ENCODE measurements at places on chromosomes 16 and 17. TPM values are rescaled to one million over a fixed set of nuclear protein-coding genes. Genes with fewer than 3 reads are reported as not detected.
A peak's percentile ranks its signal among the peaks of the same experiment; 100 is the strongest.

Gene ATAD5
- 2.8 TPM for total RNA-seq

Gene ZNF19
- total RNA-seq: 2.9 TPM

Gene PDE6G
- total RNA-seq: not detected

Gene PITPNM3
- total RNA-seq: 0.56 TPM

Gene YPEL2
- 3.4 TPM for total RNA-seq

DNA sequence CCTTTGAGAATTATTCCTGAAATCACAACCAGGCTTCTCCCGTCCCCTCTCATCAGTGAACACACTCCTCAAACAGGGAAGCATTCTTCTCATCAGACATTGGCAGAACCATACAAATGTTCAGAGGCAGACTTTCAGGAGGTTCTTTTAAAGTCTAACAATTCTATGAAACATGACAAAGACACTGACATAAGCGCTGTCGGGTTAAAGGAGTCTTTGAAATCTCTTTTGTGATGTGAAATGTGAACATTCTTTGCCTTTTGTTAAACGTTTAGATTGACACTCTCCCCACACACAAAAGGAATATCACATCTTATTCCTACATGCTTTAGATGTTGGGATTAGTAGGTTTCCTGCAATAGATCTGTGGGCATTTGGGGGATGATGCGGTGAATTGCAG lies 63.9 kb downstream of the NETO2 start:
- H3K4me1 ChIP-seq: no peaks in the 10 kb centered on the region
- H3K27ac ChIP-seq: no peak overlapping the region
- peaks cover 6% of the 10 kb centered on the region for H3K36me3 ChIP-seq
- H3K4me3 ChIP-seq: no peak overlapping the region
- H3K27me3 ChIP-seq: no peaks in the 10 kb centered on the region
- no peak for DNase-seq

- no peaks in the 10 kb centered on the region for H3K27me3 ChIP-seq
- peaks cover 7% of the 10 kb centered on the region for H3K36me3 ChIP-seq
- peaks cover 37% of the 10 kb centered on the region for H3K4me1 ChIP-seq
- H3K4me3 ChIP-seq: no peak overlapping the region
These were observed 14.3 kb downstream of the CMTM3 start for GRCh38 chr16:66618588-66619375.

DNA sequence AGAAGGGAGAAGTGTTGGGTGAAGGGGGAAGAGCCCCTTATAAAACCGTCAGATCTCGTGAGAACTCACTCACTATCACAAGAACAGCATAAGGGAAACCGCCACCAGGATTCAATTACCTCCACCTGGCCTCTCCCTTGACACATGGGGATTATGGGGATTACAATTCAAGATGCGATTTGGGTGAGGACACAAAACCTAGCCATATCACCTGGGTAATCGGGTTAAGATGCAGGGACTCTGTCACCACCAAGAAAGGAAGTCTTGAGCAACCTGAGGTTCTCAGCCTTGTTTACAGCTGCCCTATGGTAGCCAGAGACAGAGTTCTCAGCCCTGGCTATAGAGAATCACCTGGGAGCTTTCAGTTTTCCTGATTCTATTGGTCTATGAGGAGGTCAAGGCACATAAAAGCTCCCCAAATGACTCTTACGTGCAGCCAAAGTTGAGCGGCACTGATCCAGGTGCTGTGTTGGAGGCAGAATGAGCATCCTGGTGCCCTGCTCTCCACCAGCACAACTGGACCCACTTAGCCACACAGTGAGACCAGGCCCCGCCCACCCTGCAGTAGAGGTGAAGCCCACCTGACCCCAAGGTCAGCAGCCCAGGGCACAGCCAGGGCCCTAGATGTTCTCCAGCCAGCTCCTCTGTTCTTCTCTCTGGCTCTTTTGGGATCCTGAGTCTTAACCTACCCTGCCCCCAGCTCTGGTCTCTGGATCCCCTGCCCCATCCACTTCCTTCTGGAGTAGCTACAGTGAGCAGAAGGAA lies 138.5 kb upstream of the CDH5 start:
- peaks cover 14% of the 10 kb centered on the region for H3K27me3 ChIP-seq
- H3K4me3 ChIP-seq: no peak overlapping the region
- DNase-seq: no peak

GRCh38 chr17:13550291-13550690 lies 51.4 kb downstream of the HS3ST3A1 start:
- H3K36me3 ChIP-seq: peaks cover 12% of the 10 kb centered on the region
- no peaks in the 10 kb centered on the region for H3K4me1 ChIP-seq
- no peak overlapping the region for H3K27ac ChIP-seq
- no peaks in the 10 kb centered on the region for H3K27me3 ChIP-seq
- no peak overlapping the region for H3K4me3 ChIP-seq
- peak; percentile 67 for DNase-seq

GRCh38 chr17:34481779-34482178 lies 97.6 kb upstream of the TMEM132E start:
- no peak overlapping the region for H3K27ac ChIP-seq
- DNase-seq: no peak
- no peaks in the 10 kb centered on the region for H3K36me3 ChIP-seq
- H3K27me3 ChIP-seq: no peaks in the 10 kb centered on the region
- no peaks in the 10 kb centered on the region for H3K4me1 ChIP-seq
- no peak overlapping the region for H3K4me3 ChIP-seq

DNA sequence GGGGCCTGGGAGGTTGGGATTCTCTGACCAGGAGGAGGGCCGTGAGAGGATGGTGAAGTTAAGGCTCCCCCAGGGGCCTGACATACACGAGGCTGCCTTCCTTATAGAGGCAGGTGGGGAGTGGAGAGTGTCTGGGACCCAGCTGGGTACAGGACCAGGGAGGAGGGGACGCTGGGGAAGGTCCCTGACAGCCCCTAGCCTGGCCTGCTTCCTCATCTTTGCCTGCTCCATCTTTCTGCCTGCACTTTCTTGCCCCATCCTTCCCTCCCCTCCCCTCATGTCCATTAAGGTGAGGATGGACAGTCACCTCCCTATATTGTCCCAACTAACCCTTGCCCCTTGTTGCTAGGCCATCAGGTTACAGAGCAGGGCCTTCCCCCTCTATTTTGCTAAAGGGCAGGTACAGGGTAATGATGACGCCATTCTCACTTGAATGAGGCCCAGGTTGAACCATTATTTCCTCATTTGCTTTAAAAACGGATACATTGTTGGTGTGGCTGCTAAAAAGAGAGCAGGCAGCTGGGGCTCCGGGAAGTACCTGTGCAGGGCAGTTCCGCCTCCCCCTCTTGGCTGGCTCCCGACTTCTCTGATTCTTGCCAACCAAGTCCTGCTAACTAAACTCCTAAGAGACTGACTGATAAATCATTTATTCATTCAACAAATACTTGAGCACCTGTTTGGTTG lies 1.3 kb downstream of the C17orf99 start:
- H3K4me3 ChIP-seq: no peak overlapping the region
- no peak overlapping the region for H3K27ac ChIP-seq
- H3K36me3 ChIP-seq: no peaks in the 10 kb centered on the region
- peaks cover 3% of the 10 kb centered on the region for H3K4me1 ChIP-seq

- no peak overlapping the region for H3K4me3 ChIP-seq
- H3K36me3 ChIP-seq: no peaks in the 10 kb centered on the region
- H3K4me1 ChIP-seq: no peaks in the 10 kb centered on the region
- no peak overlapping the region for H3K27ac ChIP-seq
- DNase-seq: no peak
These were observed 797.5 kb upstream of the EEF2KMT start for GRCh38 chr16:5895137-5895536.

DNA sequence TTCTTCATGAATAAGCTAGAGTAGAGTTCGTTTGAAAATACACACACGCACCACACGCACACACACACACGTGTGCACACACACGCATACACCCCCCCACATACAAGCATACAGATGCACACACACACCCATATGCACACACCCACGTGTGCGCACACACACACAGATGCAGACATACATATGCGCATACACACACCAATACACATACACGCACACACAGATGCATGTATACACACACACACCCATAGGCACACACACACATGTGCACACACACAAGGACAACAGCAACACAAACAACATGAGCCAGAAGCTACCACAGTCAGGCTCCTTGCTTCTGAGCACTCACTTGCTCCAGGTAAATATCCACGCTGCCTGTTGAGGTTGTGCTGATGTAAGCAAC lies 5.1 kb downstream of the IFT140 start:
- H3K4me3 ChIP-seq: no peak overlapping the region
- H3K27ac ChIP-seq: no peak overlapping the region
- peaks cover 8% of the 10 kb centered on the region for H3K36me3 ChIP-seq
- H3K4me1 ChIP-seq: peaks cover 5% of the 10 kb centered on the region
- no peak for DNase-seq

Measured in IMR-90 (cell line).